ENCODE measurements at places on chromosomes 12 and 14.
A peak's percentile ranks its signal among the peaks of the same experiment; 100 is the strongest.

DNA sequence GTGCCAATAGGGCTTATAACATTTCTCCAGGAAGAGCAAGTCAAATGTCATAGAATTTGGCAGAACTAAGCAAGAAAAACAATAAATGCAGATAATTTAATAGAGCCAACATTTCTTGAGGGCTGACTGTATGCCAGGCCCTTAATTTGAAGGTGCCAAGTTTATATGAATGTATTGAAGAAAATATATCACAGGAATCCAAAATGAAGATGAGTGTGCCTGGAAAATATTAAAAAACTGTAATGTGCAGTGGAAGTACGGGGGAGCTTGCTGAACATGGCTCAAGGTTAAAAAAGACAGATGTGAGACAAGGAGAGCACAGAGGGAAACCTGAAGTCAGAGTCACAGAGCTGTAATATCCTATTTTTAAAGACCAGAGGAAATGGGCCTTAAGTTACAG, 16.4 kb downstream of the NR1H4 start:
- no peak for DNase-seq

- DNase-seq = no peak
Observed at GRCh38 chr12:89645434-89645833, 63.2 kb downstream of the ATP2B1 start.

DNA sequence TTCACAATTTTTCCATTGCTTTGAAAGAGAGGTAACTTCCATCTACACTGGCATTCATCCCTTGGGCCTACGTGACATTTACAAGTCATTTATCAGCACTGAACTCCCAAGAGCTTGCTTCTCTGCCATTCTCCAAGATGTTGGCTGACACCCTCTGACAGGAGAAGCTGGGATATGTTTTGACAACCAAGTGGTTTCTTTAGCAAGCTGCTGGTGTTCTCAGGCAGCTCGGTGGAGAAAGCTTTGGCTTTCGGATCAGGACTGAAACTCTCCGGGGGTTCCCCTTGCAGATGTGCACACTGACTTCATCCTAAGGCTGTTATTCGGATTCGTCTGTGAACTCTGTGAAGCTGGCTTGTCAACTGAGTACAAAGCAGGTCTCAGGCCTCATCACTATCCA, 15.7 kb downstream of the KCNA5 start:
- peak; percentile 64 for DNase-seq

DNA sequence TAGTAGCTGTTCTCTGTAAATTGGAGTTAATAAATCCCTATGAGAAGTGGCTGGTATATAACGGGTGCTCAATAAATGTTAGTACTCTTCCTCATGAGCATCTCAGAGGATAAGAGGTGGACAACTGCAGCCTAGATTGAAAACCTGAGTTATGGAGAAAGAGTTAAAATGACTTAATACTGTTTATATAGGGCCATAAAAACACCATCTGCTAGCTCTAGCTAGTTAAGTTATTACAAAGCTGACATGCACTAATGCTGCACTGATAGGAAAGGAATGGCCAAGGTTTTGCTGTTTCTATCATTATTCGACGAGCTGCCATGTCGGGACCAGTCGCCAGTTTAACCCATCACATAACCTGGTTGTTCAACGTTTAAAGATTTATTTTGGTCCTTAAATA, 72.0 kb upstream of the SEL1L start:
- no peak for DNase-seq

- DNase-seq = no peak
Observed at GRCh38 chr12:130132831-130133511, 29.3 kb upstream of the FZD10 start.

DNA sequence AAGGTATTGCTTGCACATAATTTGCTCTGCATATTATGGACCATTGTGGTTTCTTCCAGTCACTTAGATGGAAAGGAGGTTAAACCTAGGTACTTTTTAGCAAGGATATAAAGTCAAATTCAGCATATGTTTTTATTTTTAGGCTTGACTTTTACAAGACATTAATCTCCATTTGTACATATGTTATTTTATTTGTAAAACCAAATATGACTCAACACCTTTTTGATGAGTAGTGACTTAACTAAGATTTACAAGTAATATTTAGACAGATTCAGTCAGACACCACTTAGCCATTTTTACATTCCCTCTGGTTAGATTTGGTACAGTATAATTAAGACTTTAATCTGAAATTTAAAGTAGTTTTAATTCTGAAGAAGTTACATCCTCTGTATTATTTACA, 55.0 kb downstream of the BHLHE41 start:
- no peak for DNase-seq

DNA sequence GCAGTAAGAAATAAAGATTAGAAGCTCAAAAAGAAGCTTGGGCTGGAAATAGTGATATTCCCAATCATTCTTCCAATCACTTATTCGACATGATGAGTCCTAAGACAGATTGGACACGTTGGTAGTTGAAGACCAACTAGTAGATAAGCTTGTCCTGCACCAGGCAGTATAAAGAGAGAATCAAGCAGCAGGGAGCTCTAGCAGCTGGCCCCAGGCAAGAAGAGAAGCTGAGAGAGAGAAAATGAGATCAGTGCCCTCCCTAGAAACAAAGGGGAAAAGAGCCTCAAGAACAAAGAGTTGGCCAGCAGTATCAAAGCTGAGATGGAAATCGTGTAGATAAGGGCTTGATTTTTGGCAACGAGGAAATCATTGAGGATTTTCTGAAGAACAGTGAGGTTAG, 20.6 kb downstream of the RASSF8 start:
- DNase-seq = no peak

DNA sequence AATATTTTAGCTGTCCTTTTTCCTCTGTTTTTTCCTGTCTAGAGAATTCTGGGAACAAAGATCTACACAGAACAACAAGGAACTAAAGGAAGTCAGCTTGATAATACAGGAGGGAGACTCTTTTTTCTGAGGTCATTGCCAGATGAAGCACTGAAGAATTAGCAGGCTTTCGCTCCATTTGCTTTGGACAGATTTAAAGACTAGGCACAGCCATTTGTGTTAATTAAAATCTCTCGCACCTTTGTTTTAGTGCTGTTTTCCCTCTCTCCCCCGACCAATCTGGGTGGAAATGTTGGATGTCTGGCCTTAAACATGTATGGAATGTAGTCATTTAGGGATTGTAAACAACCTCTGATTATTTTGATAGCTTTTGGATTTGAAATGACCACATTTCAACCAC, 9.6 kb upstream of the GPHN start:
- no peak for DNase-seq

DNA sequence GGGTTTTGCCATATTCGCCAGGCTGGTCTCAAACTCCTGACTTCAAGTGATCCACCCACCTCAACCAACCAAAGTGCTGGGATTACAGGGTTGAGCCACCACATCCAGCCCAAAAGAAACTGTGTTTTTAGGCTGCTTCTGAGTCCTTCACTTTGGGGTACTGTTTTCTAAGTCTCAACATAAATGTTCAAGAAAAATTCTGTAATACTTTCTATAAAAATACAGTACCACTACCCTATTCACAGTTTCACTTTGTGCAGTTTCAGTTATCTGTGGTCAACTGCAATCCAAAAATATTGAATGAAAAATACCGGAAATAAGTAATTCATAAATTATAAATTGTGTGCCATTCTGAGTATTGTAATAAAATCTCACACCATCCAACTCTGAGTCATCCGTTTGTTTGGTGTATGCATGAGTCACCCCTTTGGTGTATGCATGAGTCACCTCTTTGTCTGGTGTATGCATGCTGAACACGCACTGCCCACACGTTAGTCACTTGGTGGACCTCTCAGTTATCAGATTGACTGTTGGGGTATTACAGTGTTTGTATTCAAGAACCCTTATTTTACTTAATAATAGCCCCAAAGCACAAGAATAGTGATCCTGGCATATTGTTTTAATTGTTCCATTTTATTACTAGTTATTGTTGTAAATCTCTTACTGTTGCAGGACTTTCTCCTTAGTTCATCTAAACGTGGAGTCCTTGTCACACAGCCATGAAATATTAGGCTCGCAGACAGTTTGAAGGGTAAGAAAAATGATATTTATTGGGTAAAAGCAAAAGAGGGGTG, 190.2 kb downstream of the FSCB start:
- no peak for DNase-seq

- DNase-seq = no peak
Observed at GRCh38 chr14:101462726-101463565, 98.3 kb upstream of the DIO3 start.

DNA sequence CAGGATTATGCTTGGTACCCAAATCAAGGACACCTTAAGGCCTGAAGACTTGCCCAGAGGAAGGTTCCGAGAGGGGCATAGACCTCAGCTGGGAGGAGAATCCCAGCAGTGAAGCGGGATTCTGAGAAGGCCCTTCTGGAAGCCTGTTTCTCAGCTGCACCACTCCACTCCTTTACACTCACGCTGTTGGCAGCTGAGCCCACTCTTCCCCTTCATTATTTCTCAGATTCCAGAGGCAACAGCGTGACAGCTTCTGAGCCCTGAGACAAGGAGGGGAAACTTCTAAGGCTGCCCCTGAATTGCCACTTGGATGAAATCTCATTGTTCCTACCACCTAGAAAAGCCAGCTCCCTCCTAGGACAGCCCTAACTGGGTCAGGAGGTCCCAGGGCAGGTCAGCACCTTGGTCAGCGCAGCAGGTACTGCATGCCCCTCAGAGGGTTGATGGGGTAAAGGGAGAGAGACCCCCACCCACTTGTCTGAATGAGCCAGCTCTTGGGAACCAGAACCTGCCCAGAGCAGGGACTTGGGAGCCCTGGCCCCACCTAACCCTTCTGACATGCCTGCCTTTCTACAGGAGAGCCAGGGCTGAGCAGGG, 53.9 kb downstream of the ISCA2 start:
- no peak for DNase-seq

DNA sequence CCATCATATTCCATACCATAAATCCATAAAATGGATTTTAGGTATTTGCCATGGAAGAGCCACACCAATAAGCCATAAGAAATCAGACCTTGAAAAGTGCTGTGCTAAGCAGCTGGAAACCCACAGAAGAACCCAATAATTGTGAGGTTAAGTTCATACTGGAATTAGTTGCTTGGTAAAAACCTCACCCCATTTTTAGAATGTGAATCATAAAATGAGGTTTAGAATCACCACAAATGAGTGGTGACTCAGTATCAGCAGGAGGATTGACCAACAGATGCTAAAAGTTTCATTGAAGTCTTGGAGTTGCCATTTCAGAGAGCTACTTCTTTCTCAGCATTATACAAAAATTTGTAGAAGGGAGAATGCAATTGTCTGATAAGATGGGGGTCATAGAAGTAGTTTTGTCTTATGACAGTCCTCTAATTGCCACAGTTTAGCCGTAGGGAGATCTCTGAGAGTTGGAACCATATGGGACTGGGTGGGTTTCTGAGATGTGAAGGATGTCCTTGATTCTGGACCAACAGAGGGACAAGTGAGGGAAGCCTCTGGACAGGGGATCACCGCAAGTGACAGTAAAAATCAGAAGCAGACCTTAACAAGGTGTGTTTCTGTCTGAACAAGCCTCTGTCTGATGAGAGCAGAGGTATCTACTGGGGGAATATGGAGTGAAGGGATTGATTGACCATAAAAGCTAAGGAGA, 1.4 kb upstream of the STON2 start:
- DNase-seq = no peak

DNA sequence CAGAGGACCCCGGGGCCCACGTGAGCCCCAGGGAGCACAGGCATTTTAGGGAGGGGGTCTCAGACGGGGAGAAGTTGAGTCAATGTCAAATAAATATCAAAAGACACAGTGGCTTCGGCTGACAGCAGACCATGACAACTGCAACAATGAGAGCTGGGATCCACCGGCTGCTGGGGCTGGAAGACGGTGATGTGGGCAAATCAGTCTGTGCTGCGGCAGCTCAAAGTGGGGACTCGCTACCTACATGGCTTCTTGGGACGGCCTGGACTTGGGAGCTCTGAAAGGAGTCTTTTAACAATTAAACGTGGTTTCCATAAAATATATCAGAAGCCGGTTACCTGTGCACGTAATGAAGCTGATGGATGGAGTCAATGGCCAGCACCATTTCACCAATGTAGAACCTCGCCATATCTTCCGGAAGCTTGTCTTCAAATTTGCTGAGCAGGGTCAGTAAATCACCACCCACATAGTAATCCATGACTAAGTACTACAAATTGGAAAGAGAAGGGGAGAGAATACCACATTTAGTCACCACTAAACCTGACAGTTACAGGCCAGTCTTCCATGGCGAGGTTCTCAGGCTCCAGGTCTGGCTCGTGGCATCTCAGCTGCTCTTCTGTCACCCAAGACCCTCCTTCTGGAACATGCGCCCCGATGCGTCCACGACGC, 58.0 kb downstream of the CDC42BPB start:
- DNase-seq = no peak

DNA sequence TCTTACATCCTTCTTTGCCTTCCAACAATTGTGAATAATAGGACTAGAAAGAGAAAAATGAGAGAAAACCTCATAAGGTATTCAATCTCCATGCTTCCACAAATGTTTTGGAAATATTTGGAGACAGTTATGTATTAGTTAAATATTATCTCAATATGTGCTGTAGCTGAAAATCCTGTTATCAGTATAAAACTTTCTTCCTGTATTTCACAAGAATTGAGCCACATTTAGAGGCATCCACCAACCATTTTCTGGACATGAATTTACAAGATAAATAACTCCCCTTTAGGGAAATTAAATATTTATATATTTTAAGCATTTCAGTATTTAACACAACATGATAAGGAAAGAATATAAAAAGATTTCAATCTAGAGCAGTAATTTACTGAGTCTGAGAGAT, 200.3 kb downstream of the GPHN start:
- DNase-seq = no peak

DNA sequence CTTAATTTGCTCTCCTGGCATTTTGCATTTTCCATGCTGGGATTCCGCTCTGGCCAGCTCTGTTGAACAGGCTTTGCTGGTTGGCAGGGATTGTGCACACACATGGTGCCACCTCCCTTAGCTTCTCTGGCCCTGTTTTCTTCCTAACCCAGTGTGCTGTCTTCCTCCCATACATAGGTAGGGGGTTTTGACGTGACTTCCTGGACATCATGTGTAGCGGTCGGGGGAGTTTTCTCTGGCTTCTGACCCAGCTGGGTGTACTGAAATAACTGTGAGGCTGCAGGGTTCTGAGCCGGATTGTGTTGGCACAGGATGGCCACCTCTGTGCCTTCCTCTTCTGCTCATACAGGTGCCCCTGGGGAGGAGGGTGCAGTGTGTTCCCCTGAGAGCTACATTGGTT, 25.7 kb downstream of the C14orf132 start:
- DNase-seq = no peak

DNA sequence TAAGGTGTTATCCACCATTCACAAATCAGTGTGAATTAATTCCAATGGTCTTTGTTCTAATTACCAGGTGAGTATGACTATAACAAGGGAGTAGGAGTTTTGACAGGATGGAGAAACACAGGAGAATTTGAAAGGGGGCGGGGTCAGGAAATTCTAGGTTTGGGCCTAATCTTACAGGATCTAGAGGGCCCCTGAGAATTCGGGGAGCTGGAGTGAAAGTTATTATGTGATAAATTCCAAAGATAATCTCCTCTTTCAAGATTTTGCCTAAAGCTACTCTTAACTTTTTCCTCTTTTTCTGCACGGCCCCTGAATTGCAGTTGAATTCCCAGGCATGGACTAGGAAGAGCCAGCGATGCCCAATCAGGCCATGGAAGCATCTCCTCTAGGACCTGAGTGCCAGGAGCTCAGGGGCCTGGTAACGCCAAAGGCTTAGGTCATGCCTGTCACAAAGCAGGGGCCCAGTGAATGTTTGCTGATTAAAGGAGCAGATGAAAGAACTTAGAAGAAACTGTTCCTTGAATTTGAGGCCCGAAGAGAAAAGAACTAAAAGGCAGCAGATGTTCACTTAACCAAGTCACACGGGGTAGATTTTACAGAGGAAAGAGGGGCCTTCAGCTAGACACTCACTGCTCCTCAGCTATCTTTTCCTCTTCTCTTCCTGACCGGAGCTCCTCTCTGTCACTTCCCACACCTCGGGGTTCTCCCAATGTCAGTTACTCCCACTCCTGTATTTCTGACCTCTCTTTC, 195.5 kb downstream of the PPM1H start:
- DNase-seq = no peak

All from eye (tissue), 1 donor.